ENCODE measurements at places on chromosomes 6 and 20. TPM values are rescaled to one million over a fixed set of nuclear protein-coding genes. Genes with fewer than 3 reads are reported as not detected.
A peak's percentile ranks its signal among the peaks of the same experiment; 100 is the strongest.

MEI4 gene
- 0.54 TPM for total RNA-seq

TSHZ2 gene
- total RNA-seq: 0.72 TPM

GRCh38 chr6:99119109-99120031 is 171.6 kb upstream of the FBXL4 start:
- peaks cover 2% of the 10 kb centered on the region for H3K27me3 ChIP-seq
- H3K36me3 ChIP-seq: no peaks in the 10 kb centered on the region
- H3K27ac ChIP-seq: no peak overlapping the region
- H3K4me1 ChIP-seq: no peaks in the 10 kb centered on the region
- DNase-seq: peak; percentile 17
- H3K4me3 ChIP-seq: no peak overlapping the region

- H3K27me3 ChIP-seq: no peaks in the 10 kb centered on the region
- no peak overlapping the region for H3K4me3 ChIP-seq
- no peaks in the 10 kb centered on the region for H3K36me3 ChIP-seq
- no peaks in the 10 kb centered on the region for H3K4me1 ChIP-seq
- peak; percentile 2 for DNase-seq
These were observed 34.8 kb downstream of the PPP1R16B start for GRCh38 chr20:38840053-38840893.

DNA sequence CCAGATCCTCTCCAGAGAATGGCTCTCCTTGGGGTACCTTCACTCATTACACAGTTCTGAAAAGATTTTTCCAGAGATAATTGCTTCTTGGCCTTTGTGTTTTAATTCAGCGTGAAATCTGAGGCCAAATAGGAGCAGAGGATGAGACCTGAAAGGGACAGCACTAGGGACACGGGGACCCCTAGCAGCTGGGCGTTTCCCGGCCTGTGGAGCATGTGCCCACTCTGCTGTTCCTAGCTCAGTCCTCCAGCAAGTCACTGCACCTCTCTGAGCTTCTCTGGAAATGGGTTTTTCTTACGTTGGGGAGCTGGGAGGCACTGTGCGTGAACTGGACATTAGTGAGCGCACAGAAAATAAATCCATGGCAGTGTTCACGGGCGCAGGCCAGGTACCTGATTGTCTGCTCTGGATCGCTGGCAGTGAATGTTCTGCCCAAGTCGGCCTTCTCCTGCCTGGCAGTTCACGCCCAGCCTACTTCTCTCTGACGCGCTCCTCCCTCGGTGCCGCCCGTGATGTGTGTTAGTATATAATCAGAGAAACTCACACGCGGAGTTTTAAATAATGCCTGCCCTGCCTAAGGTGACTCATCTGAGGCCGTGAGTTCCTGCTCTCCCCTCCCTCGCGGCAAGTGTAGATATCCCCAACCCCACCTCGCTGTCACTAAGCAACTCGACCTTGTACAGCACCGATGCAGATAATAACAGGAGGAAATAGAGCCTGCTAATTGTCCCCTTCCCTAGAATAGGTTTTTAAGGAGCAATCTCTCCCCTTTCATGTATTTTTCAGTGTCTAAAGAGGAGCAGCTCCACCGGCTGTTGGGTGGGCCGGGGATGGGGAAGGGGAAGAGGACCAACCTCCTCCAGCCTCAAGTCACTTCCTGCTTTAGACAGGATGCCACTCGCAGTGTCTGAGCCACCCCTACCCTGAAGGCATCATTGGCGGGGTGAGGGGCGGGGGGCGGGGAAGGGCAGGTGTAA is 2.7 kb upstream of the TUBB2A start:
- H3K4me1 ChIP-seq: peaks cover 20% of the 10 kb centered on the region
- peak; percentile 78 for DNase-seq
- H3K4me3 ChIP-seq: no peak overlapping the region
- H3K27me3 ChIP-seq: no peaks in the 10 kb centered on the region
- H3K27ac ChIP-seq: no peak overlapping the region
- H3K36me3 ChIP-seq: peaks cover 7% of the 10 kb centered on the region

CITED2 gene
- 449 TPM for total RNA-seq

CFAP61 gene
- total RNA-seq: not detected

DNA sequence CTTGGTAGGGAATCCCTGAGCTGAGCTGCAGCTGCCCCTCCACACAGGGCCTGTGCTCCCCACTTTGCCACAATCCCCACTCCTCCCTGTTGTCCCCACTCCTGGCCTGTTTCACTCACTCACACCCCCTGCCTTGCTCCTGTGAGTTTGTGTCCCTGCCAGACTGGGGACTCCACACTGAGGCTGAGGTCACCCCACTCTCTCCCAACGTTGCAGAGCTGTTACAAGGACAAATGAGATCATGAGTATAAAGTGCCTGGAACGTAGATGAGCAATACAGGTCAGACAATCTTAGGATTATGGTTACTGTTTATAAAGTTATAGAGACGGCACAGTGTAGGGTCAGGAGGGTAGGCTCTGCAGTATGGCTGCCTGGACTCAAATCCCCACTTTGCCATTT is 426.0 kb upstream of the SULF2 start:
- DNase-seq: no peak
- no peak overlapping the region for H3K4me3 ChIP-seq
- H3K36me3 ChIP-seq: no peaks in the 10 kb centered on the region
- H3K27ac ChIP-seq: no peak overlapping the region

GRCh38 chr20:17969884-17970409 is 1.1 kb downstream of the MGME1 start:
- H3K27me3 ChIP-seq: no peaks in the 10 kb centered on the region
- H3K36me3 ChIP-seq: no peaks in the 10 kb centered on the region
- peak overlapping the region; percentile 99 for H3K27ac ChIP-seq
- H3K4me1 ChIP-seq: peaks cover 31% of the 10 kb centered on the region
- H3K4me3 ChIP-seq: peak overlapping the region; percentile 90
- no peak for DNase-seq

DNA sequence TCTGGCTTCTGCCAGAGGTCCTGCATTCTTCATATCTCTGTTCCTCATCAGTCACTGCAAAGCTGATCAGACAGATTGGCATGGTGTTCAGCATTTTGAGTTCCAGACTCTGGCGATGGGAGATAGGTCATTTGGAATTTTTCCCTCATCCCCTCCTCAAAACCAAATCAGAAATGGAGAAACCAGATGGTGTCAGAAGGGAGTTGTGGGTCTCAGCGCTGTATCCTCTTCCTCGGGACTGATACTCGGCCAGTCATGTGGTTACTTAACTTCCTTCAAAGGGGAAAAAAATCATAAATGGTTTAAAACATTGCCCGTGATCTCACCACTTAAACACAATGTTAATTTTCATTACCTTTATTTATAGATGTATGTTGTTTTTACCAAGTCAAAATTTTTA is 75.8 kb downstream of the IGF2R start:
- DNase-seq: no peak
- H3K36me3 ChIP-seq: peaks cover 46% of the 10 kb centered on the region
- no peak overlapping the region for H3K27ac ChIP-seq
- no peaks in the 10 kb centered on the region for H3K27me3 ChIP-seq

DNA sequence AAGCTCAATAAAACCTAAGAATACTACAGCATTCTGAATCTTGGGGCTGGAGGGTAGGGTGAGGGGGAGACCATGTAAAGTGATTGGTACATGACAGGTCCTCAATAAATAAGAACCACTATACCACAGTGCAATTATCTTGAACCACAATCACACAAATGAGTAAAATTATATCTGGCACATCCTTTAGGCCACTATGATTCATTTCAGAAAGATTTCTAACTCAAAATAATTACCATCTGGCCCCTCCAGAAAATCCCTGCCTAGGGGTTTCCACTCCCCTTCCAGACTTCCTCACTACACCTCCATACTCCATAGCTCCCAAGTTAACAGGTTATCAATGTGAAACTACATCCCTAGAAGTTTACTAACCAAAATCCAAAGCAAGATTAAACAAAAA is 19.7 kb downstream of the AKIRIN2 start:
- H3K4me1 ChIP-seq: peaks cover 10% of the 10 kb centered on the region
- peak; percentile 42 for DNase-seq
- peaks cover 15% of the 10 kb centered on the region for H3K36me3 ChIP-seq
- no peak overlapping the region for H3K4me3 ChIP-seq
- no peak overlapping the region for H3K27ac ChIP-seq

GRCh38 chr6:107061125-107062020 is 33.4 kb downstream of the MTRES1 start:
- no peak overlapping the region for H3K27ac ChIP-seq
- no peaks in the 10 kb centered on the region for H3K36me3 ChIP-seq
- DNase-seq: no peak
- H3K27me3 ChIP-seq: no peaks in the 10 kb centered on the region
- H3K4me1 ChIP-seq: peaks cover 20% of the 10 kb centered on the region

SMOC2 gene
- 0.93 TPM for total RNA-seq

- DNase-seq: no peak
- H3K4me3 ChIP-seq: no peak overlapping the region
- H3K27ac ChIP-seq: no peak overlapping the region
These were observed 116.9 kb downstream of the TTLL2 start for GRCh38 chr6:167441715-167442206.

DNA sequence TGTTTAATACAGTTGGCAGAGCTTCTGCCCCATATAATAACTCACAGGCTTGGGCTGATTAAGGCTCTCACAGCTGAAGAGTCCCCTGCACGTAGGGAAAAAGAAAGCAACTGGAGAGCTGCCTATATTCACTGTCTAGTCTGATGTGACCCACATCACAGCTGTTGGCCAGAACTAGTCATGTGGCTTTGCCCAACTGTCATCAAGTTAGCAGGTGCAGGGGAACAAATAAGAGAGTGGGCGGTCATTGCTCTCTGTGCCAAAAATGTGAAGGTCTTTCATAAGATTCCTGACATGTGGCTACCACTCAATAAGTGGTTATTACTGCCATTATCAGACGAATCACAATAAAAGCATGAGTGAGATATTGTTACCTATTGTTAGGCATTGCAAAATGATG is 665.2 kb downstream of the DOK5 start:
- H3K4me3 ChIP-seq: no peak overlapping the region
- no peak for DNase-seq
- H3K27me3 ChIP-seq: no peaks in the 10 kb centered on the region

DNA sequence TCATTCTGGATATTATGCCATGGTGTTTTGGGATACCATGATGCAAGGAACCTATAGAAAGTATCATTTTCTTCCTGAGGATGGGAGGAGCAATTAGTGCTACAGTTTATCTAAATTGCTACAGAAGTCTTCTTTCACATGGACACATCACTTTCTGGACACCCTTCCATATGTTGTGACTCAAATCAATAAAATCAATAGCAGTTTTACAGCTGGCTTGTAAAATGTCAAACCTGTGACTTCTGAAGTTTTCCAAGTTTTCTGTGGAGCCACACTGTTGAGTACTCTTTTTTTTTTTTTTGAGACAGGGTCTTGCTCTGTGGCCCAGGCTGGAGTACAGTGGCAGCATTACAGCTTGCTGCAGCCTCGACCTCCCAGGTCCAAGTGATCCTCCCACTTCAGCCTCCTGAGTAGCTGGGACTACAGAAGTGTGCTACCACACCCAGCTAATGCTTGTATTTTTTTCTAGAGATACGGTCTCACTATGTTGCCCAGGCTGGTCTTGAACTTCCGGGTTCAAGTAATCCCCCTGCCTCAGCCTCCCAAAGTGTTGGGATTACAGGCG is 24.1 kb upstream of the CD2AP start:
- no peaks in the 10 kb centered on the region for H3K27me3 ChIP-seq
- no peak overlapping the region for H3K4me3 ChIP-seq
- DNase-seq: no peak

AIG1 gene
- 34.1 TPM for total RNA-seq

GRCh38 chr20:32477594-32478512 is 107.3 kb downstream of the NOL4L start:
- no peak overlapping the region for H3K4me3 ChIP-seq
- H3K27me3 ChIP-seq: no peaks in the 10 kb centered on the region
- no peaks in the 10 kb centered on the region for H3K36me3 ChIP-seq
- H3K4me1 ChIP-seq: peaks cover 72% of the 10 kb centered on the region
- H3K27ac ChIP-seq: no peak overlapping the region

TSBP1 gene
- total RNA-seq: not detected

HCRTR2 gene
- total RNA-seq: 0.36 TPM

MCM8 gene
- total RNA-seq: 5.0 TPM

DNA sequence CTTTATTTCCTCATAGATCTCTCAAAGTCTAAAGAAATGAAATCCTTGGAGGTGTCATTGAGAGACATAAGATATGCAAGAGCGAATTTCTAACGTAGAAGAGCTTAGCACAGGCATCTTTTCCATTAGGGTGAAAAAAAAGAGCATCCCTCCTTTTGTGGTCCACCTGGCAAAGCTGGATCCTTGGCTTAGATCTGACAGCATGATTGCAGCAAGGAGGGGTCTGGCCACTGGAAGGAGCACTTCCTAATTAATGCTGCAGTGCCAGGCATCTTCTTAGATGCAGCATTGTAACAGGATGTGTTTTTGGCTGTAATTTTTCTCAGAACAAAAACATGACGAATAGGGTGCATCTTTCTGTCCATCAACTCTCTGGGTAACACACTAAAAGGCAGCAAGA is 60.1 kb upstream of the TFAP2D start:
- no peak overlapping the region for H3K4me3 ChIP-seq
- no peaks in the 10 kb centered on the region for H3K36me3 ChIP-seq
- no peaks in the 10 kb centered on the region for H3K4me1 ChIP-seq

GRIK2 gene
- 2.5 TPM for total RNA-seq

SYCP2 gene
- total RNA-seq: 0.27 TPM

DNA sequence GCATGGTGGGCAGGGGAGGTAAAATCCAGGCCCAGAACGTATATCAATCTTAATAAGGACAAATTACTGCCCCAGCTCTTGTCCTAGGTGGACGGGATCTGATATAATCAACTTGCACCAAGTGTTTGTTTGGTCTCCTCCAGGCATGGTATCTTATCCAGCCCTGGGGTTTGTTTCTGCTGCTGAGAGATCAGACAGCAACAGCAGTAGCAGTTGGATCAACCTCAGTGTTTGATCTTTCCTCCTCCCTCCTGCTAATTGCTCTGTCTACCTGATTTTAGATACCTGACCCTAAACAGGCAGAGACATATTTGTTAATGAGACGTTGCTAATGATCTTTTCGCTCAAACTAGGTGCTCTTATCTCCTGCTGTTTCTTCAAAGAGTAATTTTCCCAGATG is 100.4 kb upstream of the BACH2 start:
- no peak overlapping the region for H3K4me3 ChIP-seq
- H3K36me3 ChIP-seq: no peaks in the 10 kb centered on the region
- H3K27me3 ChIP-seq: peaks cover 2% of the 10 kb centered on the region
- DNase-seq: no peak

ENPP5 gene
- 1.4 TPM for total RNA-seq

DNA sequence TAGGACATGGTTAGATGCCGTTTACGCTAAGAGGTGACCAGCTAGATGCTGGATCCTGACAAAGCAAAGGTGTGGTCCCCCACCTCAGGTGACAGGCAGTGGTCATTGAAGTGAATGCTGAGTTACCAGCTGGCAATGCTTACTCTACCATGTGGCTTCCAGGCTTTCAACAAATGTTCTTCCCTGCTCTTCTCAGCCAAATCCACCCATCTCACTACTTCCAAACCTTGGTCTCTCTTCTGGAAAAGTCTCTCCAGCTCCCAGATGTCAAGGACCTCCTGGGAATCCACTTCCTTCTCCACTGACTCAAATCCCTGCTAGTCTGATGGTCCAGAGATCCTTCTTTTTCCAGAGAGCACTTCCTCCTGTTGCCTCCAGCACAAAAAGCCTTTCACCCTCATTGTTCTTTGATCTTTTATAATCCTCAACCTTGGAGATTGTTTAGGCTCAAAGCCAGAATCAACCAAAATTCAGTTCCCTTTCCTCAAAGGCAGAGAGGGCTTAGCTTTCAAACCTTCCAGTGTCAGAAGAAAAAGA is 228.0 kb downstream of the ZNF217 start:
- no peak for DNase-seq
- no peak overlapping the region for H3K4me3 ChIP-seq
- H3K27ac ChIP-seq: no peak overlapping the region
- no peaks in the 10 kb centered on the region for H3K27me3 ChIP-seq
- H3K36me3 ChIP-seq: no peaks in the 10 kb centered on the region

GRCh38 chr6:34350137-34350933 is 42.1 kb downstream of the NUDT3 start:
- DNase-seq: no peak
- no peak overlapping the region for H3K4me3 ChIP-seq
- no peaks in the 10 kb centered on the region for H3K27me3 ChIP-seq
